ENCODE measurements at places on chromosomes 5 and 9.

GRCh38 chr9:8338767-8339510 lies 539.4 kb upstream of the DMAC1 start:
- no peak for DNase-seq

- no peak for DNase-seq
These were observed 121.0 kb upstream of the NR3C1 start for GRCh38 chr5:143524338-143524945.

DNA sequence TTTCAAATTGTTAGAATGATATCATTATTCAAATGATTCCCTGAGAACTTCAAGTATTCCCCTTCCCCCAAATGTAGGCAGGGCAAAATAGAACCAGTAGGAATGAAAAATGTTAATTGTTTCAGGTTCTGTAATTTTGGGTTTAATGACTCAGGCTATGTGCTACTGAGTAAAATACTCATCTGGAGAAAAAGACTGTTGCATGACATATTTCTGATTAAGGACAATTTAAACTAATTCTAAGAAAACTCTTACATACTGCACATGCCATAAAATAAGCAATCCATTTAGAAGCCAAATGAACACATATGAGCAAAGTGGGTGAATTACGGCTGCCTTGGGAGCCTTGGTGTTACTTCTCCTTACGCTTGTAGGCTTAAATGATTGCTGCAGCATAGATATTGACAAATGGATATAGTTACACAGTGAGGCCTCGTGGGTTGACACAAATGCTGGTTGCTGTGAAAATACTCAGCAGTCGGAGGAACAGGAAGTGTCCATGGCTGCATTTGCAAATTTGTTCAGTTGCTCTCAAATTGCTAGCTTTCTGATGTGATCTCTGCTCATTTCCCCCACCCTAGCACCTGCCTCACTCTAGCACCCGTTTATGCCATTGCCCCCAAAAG lies 174.9 kb upstream of the DMAC1 start:
- no peak for DNase-seq

GRCh38 chr5:57805732-57806131 lies 323.1 kb upstream of the ACTBL2 start:
- no peak for DNase-seq

DNA sequence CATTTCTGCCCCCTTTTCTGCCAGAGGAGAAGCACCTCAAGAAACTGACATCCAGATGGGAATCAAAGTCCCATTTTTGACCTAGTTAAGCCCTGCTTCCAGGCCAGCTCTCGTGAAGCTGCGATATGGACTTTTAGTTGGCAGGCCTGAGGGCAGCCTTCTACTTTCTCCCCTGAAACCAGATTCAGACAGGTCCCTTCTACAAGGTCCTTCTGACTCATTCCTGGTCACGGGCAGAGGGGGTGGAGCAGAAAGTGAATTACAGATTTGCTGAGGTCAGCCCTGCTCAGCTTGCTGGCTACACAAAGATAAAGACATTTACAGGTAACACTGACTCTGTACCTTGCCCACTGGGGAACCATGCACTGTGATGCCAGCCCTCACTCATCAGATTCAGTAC lies 52.8 kb upstream of the TUT7 start:
- DNase-seq: no peak

DNA sequence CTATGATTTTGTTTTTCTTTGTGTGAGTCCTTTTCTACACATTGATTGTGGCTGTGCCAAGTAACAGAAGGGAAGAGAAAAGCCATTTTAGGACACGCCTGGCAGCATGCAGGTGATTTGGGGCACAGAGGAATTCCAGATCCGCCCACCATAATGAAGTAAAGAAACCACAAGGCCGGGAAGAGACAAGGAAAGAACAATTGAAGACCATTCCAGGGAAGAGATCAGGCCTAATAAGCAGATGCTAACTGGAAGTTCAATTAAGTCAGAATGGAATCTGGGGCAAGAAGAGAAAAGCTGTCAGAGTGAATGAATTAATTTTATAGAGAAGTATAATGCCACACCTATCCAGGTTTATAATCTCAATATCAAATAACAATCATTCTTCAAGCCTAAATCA lies 110.2 kb upstream of the ISL1 start:
- no peak for DNase-seq

DNA sequence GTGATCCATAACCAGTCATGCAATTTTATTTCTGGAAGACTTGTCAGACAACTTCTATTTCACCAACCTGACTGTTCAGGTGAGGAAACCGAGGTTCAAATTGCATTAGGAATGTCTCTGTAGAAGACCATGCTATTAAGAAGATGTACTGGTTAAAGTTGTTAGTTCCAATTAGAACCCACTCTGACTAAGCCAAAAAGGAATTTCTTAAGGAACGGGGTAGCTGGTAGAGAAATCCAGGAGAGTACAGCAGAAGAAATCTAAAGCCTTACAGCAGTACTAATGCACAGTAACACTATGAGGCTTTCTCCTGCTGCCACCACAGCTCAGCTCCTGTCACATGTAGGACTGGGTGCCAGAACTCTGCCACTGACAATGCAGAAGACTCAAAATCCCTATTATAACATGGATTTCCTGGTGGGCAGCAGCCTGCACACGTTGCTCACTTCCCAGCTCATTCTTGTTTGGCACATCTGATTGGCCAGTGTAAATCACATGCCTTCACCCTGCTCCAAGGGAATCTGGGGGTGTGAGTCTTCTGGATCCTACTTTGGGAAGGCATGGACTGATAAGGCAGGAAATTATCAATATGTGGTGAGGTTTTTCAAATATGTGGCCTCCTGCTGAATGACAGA lies 37.1 kb downstream of the CAST start:
- no peak for DNase-seq
